ENCODE measurements at places on chromosomes 11 and 22.
A peak's percentile ranks its signal among the peaks of the same experiment; 100 is the strongest.

- no peak for DNase-seq
These were observed 39.1 kb upstream of the LYVE1 start for GRCh38 chr11:10607462-10608132.

GRCh38 chr11:113992459-113993110, 17.7 kb downstream of the HTR3A start:
- DNase-seq = no peak

DNA sequence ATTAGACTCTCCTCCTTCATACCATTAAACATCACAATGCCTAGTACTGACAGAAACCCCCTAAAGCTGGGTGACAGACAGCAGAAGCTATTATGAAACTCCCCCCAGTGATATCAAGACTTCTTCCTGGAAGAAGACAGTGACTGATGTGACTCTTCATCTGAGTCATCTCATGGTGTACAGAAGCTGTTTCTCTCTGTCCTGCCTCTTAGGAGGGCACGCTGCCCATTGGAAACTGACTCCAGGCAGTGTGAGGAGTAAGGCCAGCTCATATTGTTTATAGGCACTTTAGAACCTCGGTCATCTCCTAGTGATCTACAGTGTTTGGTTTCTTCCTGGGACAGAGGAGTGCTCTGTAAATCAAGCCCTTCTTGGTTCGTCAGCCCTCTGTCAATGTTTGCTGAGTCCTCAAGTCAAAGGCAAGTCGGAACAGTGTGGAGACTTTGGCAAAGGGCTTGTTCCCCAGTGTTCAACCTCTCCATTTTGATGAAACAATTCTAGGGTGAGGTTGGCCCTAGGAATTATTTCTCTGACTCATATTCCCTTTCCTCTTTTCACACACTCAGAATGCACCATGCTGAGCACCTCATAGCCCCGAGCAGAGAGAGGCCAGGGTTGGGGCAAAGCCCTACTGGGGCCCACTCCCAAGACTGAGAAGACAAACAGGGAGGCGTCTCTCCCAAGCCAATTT, 172.5 kb upstream of the TMEM45B start:
- peak; percentile 52 for DNase-seq

GRCh38 chr11:85170184-85170583, 457.0 kb downstream of the DLG2 start:
- DNase-seq = peak; percentile 56

DNA sequence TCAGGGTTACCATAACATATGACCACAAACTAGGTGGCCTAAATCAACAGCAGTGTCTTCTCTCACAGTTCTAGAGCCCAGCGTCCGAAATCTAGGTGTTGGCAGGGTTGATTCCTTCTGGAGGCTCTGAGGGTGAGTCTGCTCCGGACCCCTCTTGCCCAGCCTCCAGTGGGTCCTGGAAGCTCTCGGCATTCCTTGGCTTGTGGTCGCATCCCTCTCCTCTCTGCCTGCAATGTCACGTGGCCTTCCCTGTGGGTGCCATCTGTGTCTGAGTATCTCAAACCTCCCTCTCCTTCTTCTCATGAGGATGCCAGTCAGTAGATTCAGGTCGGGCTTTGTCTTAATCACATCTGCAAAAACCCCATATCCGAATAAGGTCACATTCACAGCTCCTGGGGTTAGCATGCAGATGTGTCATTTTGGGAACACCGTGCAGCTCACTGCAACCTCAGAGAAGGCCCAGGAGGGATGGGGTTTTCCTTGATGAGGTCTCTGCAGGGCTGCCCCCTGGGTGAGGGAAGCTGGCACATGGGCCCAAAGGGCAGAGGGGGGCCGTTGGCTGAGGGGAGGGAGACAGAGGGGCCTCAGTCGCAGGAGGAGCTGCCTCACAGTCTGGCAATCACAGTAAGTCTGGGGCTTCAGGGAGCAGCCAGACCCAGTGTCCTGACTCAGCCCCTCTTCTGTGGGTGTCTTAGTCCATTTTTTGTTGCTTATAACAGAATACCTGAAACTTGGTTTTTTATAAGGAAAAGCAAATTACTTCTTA, 41.2 kb downstream of the PARVG start:
- DNase-seq = no peak

DNA sequence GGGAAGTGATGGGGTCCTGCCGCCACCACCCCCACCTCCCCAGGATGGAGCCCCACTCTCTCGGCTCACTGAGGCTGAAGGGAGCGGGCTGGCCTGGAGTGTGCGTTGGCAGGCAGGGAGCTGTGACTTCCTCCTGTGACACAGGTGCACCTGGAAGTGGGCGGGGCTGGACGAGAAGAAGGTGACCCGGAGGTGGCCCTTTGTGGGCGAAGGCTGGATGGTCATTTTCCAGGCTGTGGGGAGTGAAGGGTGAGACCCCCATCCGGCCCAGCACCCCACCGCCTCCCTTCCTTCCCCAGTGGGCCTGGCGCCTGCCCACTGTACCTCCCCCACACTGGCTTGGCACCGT, 15.3 kb downstream of the IL17REL start:
- no peak for DNase-seq

- DNase-seq = no peak
These were observed 548 bp downstream of the PYGM start for GRCh38 chr11:64759131-64759721.

DNA sequence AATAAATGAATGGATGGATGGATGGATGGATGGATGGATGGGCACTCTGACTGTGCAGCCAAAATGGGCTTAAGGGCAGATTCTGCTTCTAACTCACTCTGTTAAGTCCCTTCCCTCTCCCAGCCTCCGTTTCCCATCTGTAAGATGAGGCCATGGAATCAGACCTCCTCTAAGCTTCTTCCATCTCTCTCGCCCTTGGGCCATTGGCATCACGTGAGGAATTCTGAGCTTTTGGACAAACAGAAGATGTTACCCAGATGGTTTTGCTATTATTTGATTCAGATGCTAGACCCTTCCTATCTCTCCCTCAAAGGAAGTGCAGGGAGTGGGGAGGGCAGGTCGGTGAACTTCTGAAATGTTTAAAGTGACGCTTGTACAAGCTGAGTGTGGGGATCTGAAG, 4.0 kb upstream of the CYTH4 start:
- DNase-seq = no peak

DNA sequence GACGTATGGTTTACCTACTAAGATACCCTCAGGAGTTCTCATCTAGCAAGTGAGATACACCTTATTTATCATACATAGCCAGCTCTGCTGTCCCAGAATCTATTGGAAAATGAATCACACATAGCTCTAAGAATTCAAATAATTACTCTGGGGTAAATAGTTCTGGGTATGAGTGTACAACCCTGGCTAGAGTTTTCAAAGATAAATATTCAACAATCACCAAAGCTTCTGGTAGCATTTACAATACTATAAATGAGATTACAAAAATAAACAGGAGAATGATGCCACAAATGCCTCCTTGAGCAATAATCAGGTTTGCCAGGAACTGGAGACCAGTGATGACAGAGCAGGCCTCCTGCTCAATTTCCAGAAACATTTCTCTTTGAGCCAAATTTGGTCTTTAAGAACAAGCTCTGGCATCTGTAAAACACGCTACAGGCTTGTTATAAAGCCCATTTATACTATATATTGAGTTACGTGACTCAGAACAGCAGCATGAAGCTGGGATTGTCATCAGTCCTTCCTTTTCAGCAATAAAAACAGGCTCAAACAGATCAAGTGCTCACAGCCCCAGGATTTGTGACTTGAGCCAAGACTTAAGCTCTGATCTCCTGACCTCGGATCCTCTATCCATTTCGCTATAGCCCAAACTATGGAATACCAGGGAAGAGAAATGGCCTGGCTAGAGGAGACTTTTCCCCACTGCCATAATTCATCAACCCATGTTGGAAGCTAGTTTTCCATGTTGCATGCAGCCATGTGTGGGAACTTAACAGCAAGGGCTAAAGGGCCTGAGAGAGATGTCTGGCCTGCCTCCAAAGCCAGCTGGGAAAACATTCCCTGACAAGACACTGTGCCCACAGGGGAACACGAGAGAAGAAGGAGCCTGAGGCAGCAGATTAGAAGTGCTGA, 19.7 kb downstream of the RAB30 start:
- DNase-seq = peak; percentile 98

- no peak for DNase-seq
These were observed 2.2 kb downstream of the SULT4A1 start for GRCh38 chr22:43860126-43860525.

DNA sequence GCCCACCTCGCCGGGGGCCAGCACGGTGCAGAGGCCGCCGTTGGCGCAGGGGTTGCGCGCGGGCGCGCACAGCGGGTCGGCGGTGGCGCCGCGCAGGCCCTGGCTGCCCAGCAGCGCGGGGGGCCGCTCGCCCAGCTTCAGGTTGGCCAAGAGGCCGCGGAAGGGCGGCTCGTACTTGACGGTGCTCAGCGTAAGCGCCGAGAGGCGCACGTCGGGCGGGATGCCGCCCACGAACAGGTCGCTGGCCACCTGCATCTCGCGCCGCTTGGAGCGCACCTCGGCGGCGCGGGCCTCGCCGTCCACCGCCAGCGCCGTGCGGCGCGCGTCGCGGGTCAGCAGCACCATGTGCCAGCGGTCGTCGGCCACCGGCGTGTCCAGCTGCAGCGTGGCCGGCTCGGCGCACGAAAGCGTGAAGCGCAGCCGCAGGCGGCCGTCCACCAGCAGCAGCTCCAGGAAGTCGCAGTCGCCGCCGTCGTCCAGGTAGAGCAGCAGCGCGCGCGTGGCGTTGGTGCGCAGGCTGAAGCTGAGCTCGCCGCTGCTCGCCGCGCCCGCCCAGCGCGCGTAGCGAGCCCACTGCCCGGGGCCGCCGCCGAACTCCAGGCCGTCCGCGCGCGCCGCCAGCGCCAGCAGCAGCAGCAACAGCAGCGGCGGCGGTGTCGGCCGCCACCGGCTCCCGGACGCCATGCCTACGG, 9.8 kb downstream of the NRXN2 start:
- peak; percentile 41 for DNase-seq

GRCh38 chr11:77166021-77166420, 38.0 kb downstream of the MYO7A start:
- no peak for DNase-seq

DNA sequence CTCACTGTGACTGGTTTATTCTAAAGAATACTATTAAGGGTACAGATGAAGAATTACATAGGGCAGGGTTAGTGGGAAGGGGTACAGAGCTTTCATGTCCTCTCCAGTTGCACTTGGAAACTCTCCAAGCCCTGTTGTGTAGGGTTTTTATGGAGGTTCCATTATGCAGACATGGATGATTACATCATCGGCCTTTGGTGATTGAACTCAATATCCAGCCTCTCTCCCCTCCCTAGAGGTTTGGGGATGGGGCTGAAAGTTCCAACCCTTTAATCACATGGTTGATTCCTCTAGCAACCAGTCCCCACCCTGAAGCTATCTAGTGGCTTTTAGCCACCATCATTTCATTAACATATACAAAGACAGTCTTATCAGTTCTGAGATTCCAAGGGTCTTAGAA, 472.6 kb downstream of the BUD13 start:
- DNase-seq = no peak

DNA sequence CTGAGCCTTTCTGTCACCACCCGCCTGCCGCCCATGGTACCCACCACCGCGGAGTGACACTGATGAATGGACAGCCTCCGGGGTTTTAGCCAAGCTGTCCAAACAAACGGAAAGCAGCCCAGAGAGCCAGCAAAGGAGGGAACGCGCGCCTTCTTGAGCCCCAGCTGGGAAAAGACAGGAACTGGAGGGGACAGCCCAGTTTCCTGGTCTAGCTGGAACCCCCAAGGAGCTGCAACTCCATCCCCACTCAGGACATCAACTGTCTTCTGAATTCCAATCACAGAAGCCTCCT, 33.7 kb downstream of the SHISAL1 start:
- no peak for DNase-seq

DNA sequence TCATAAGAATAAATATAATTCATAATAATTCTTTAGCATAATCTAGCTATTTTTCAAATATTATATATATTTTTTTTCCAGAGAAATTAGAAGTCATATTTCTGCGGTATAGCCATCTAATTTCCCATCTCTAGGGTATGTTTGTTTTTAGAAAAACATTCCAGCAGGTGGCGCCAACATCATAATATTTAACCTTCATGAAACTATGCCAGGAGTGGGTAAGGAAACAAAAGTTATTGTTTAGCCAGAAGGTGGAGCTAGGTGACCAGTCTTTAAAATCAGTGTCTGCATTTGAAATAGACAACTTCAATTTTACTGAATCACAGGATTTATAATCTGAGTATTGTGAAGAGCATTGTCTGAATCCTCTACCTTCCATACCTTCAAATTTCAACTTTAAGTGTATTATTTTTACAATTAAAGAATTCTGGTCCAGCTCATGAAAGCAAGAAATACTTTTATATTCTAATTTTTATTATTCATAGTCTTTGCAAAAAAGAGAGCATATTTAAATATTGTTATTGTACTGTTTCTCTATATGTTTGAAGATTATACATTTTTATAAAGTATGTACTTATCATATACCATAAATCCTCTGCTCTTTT, 15.7 kb upstream of the CCDC179 start:
- peak; percentile 84 for DNase-seq

- no peak for DNase-seq
These were observed at the start of gene BRSK2 for GRCh38 chr11:1389932-1390568. TSS of gene BRSK2 (plus strand) at chr11:1389934. CDS start at chr11:1390285, 351 bp downstream.

GRCh38 chr22:31241936-31242335, 29.8 kb downstream of the LIMK2 start:
- DNase-seq = peak; percentile 88

GRCh38 chr11:110123003-110123402, 29.8 kb downstream of the ZC3H12C start:
- peak; percentile 67 for DNase-seq

- DNase-seq = no peak
These were observed 61.3 kb upstream of the PRR5 start for GRCh38 chr22:44640618-44641155.

DNA sequence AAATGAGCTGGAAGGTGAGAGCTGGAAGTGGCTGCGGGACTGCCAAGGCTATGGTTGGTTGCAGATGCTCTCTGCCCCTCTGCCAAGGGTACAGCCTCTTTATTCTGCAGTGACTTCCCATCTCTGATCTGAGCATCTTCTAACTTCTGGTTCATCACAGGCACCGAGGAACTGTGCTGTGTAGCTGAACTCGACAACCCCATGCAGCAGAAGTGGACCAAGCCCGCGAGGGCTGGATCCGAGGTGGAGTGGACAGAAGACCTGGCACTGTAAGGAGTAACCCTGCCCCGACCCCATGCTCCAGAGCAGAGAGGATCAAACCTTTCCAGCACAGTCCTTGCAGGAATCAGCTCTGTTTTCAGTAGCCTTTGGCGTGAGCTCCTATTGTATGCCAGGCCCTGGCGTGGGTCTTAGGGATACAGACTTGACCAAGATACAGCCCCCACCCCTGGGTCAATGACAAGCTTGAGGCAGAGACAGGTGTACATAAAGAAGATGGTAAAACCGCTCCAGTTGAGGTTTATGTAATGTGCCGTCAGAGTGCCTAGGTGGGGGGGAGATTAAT, 4.3 kb downstream of the C2CD2L start:
- DNase-seq = no peak

GRCh38 chr11:2750101-2750681, 50.4 kb upstream of the KCNQ1OT1 start:
- DNase-seq = no peak

DNA sequence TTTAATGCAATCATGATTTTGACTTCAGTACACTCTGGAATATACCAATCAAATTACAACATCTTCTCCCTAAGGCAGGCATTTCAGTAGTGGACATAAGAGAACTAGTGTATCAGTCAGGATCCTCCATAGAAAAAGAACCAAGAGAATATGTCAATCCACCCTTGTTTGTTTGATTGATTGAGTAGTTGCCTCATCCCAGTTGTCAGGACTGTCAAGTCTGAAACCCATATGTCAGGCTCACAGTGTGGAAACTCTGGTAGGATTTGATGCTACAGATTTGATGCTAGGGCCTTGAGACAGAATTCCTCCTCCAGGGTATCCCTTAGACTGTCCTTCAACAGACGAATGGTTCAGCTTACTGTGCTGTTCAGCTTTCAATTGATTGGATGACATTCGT, 375.0 kb downstream of the ETS1 start:
- DNase-seq = no peak
